ENCODE measurements at places on chromosomes 11 and 22.
A peak's percentile ranks its signal among the peaks of the same experiment; 100 is the strongest.

DNA sequence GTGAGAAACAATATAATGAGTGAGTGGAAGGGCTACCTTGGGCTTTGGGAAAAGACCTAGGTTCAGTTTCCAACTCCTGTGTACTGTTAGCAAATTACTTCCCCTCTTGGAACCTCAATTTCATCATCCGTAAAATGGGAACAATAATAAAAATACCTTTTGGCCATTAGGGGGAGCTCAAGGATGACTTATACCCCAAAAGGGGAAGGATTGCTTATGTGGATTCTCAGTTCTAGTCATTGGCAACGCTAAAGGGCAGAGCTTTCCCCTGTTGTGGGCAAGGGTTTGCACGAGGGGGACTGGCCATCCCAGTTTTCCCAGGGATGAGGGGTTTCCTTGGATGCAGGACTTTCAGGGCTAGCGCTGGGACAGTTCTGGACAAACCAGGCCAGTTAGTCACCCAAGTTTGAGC, 3.1 kb upstream of the COMMD9 start:
- no peak for DNase-seq

DNA sequence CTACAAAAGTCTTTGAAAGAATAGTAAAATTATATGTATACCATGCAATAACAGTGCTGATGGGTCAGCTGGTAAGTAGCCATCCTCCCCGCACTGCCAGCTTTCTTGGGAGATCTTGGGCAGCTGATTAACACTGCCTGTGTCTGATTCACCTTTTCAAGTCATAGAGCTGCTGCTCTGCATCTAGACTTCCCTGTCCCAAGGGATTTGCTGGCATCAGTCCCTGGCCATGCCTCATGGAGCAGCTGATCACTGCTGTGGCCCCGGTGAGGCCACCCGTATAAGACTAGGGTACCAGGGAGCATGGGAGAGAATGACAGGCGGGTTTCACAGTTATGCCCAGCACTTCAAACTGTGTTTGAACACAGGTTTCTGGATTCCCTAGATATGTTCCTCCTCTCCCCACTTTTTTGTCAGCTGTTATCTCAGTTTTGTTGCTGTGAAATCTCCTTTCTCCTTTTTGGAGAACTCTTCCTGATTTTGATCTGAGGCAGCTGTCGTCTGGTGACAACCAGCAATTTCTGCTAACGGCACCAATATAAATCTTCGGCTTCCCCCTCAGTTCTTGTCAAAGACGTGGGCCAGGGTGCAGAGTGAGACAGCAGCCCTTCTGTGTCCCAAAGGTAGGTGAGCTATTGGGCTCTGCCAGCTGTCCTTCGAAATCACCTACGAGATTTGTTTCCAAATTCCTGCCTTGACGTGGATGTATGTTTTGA, 438.9 kb downstream of the NTM start:
- DNase-seq = no peak

- DNase-seq = peak; percentile 66
These were observed 25.5 kb upstream of the GRK2 start for GRCh38 chr11:67240576-67241389.

DNA sequence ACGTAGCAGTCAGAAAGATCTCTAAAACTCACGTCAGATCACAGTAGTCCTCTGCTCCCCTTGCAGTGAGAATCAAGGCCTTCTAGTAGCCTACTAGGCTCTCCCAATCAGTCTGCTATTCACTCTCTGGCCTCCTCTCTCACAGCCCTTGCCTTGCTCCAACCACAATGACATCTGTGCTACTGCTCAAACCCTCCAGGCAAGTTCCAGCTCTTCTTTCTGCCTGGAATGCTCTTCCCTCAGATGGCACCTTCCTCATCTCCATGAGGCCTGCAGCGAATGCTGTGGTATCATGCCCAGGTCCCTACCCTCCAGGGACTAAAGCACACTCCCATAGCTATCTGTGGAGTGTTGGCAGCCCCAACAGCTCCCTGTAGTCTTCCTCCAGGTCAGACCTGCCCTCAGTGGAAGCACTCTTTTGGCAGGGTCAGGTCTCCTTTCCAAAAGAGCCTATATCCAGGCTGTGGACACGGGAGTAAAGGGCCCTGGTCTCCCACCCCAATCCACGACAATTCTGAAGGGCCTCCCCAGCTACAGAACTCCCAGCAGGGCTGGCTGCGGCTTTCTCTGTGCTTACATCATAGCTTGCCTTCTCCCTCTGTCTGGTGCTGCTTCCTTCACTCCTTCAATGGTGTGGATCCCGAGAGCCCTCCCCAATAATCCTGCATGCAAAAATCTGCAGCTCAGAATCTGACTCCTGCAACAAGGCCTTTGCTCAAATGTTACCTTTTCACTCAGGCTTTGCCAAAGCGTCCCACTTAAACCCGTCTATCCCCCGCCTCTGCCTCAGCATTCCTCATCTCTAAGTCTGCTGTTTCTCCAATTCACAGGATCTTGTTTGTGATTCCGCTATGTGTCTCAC, 8.9 kb downstream of the HIRA start:
- DNase-seq = no peak

GRCh38 chr22:46165977-46166376, 15.7 kb downstream of the PPARA start:
- DNase-seq = no peak

GRCh38 chr11:92510591-92510990, 286.0 kb downstream of the FAT3 start:
- no peak for DNase-seq

GRCh38 chr11:131932584-131933325, 562.3 kb downstream of the NTM start:
- DNase-seq = no peak

DNA sequence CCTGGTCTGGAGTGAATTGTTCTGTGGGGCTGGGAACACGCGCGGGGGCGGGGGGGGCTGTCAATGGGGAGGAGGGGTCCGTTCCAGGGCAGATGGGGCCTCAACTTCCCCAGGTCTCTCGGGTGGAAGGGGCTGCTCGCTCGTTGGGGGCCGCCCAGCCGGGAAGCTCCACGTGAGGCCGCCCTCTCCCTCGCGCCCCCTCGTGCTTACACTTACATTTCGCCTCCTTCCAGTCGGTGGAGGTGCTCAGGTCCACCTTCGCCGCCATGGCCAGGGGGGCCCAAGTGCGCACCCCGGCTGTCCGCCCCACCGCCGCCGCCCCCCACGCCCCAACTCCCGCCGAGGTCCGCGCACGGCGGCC, 452 bp downstream of the MACROD1 start:
- DNase-seq = no peak

DNA sequence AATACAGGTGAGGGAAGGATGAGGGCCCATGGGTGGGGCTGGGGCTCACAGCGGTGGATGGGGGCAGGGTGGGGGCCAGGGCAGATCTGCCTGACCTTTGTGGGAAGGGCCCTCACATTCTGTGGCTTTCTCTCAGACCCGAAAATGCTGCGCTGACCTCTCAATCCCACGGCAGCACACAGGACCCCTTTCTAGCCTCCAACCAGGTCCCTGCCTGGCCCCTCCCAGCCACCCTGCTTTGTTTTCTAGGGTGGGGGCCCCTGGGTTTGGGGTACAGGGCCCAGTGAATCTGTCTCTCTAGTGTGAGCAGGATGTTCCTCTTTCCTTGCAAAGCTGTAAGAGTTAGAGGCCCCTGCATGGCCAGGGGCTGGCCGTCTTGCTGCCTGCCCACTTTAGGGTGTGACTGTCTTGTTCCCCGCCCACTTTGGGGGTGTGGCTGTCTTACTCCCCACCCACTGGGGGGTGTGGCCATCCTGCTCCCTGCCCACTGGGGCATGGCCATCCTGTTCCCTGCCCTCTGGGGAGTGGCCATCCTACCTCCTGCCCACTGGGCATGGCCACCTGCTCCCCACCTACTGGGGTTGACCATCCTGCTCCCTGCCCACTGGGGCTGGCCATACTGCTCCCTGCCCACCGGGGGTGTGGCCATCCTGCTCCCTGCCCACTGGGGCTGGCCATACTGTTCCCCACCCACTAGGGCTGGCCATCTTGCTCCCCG, 11.5 kb downstream of the PARVG start:
- no peak for DNase-seq

DNA sequence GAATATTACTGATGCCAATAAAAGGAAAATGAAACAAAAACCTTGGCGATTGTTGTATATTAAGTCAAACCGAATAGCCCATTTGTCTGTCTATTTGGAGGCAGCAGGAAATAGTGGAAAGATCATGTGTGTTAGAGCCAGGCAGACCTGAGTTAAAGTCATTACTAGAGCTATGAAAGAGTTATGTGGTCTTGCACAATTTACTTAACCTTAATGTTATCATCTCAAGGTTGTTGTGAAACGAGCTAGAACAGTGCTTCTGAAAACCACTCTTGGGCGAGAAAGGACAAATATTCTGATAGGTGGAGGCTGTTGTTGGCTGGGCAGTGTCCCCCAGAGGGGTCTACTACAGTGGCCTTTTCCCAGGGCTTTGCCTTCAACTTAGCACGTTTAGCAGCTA, 60.0 kb upstream of the NUP160 start:
- no peak for DNase-seq

- no peak for DNase-seq
These were observed 28.4 kb upstream of the ARFGAP3 start for GRCh38 chr22:42885446-42885845.

- DNase-seq = no peak
These were observed 9.5 kb downstream of the HARBI1 start for GRCh38 chr11:46607516-46607915.

- no peak for DNase-seq
These were observed 26.4 kb downstream of the ADAMTS15 start for GRCh38 chr11:130474637-130475400.

- DNase-seq = no peak
These were observed 1386.0 kb upstream of the TENM4 start for GRCh38 chr11:80826808-80827207.

DNA sequence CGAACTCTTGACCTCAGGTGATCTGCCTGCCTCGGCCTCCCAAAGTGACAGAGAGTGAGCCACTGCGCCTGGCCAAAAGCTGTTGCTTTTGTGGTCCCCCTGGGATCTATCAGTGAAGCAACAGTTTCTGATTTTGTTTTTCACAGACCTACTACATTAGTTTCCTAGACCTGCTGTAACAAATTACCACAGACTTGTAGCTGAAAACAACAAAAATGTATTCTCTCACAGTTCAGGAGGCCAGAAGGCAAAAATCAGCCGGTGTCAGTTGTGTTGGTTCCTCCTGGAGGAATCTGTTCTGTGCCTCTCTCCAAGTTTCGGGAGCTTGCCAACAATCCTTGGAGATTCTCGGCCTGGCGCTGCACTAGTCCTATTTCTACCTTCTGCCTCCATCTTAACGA, 8.5 kb upstream of the SLC35C1 start:
- DNase-seq = no peak

DNA sequence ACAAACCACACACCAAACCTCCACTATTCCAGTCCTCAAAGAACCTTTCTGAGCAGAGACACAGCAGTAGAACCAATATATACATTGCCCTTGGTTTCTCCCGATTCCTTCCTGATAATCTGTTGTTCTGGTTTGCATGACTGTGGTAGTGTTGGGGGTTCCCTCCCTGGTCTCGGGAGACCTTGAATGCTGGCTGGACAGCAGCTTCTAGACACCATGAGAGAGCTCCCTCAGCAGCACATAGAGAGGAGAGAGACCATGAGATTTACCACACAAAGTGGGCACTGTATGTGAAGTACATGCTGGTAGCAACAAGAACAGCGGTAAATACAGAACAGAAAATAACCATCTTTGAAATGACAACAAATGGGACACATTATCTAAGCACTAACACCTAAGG, 2.6 kb downstream of the C11orf91 start:
- no peak for DNase-seq

GRCh38 chr11:77819921-77820564, 479 bp downstream of the RSF1 start:
- peak; percentile 3 for DNase-seq

- no peak for DNase-seq
These were observed 23.9 kb upstream of the MICAL2 start for GRCh38 chr11:12086271-12087074.

DNA sequence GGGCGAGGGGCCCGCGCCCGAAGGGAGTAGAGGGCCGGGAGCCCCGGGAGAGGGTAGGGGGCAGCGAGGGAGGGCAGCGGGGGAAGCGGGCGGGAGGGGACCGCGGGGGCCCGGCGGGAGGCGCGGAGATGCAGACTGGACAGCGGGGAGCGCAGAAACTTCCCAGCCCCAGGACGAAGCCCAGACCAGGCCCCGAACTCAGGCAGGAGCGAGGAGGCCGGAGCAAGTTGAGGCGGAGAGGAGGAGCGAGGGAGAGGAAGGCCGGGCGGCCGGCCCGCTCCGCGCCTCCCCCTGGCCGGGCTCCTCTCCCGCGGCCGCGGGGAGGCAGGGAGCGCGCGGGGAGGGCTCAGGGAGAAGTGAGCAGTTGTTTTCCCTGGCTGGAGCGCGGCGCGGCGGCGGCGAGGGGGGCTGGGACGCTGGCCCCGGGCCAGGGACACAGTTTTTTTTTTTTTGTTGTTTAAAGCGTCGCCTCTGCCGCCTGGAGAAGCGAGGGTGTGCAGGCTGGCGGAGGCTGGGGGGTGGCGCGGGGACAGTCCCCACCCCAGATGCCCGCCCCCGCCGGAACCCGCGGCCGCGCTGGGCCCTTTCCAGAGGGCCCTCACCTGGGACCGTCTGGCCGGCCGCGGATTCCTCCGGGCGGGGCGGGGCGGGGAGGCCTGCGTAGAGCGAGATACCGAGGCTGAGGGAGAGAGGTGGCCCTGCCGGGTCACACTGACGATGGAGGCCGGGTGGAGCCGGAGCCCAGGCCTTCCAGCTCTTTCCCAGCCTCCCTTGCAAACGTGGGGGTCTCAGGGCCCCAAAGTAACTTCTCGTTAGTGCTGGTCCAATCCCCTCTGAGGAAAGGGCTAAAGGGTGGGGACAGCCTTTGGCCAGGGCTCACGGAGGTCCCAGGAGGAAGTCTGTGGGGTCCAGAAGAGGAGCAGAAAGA, at the start of gene LTBP3:
Gene LTBP3, minus strand, starts transcription at position 358 of the 928 bp plus-strand sequence. CDS start 400 bp downstream, outside the sequence.
- no peak for DNase-seq

- no peak for DNase-seq
These were observed 31.6 kb downstream of the OSBPL5 start for GRCh38 chr11:3133261-3134217.

- no peak for DNase-seq
These were observed 14.6 kb downstream of the PHLDA2 start for GRCh38 chr11:2914455-2915195.

GRCh38 chr22:46849101-46849500, 86.7 kb downstream of the TBC1D22A start:
- DNase-seq = no peak

DNA sequence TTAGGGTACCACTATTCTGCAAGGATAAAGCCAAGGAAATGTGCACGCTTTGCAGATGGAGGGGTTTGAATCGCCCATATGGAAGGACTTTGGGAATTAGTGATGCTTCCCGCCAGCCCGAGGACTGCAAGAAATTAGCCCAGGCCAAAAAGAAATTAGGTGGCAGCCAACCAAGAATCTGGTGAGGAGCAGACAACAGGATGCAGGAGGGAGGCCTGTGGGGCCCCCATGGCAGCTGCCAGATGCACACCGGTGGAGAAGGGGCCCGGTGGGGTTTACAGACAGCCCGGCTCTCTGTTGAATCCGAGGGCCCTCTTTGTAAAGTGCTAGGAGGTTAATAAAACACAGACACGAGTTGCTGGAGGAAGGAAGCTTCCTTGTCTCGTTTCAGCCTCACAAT, 73.5 kb downstream of the TIMP3 start:
- DNase-seq = no peak

- DNase-seq = no peak
These were observed 1272.2 kb downstream of the LRRC4C start for GRCh38 chr11:40187295-40187694.

GRCh38 chr22:38220653-38221386, 19.0 kb downstream of the MAFF start:
- no peak for DNase-seq

Data from activated CD4-positive, CD25-positive, alpha-beta regulatory T cell treated with anti-CD3 and anti-CD28 coated beads, Interleukin-2, amount 50 U/mL, for 16 hours (primary cell).